ENCODE measurements at places on chromosomes 5 and 9. TPM values are rescaled to one million over a fixed set of nuclear protein-coding genes. Genes with fewer than 3 reads are reported as not detected.

The NEK6 gene
- total RNA-seq = 22.7 TPM

The MYOZ3 gene
- 4.6 TPM for total RNA-seq

The ZNF782 gene
- total RNA-seq = 3.9 TPM

The LCN15 gene
- total RNA-seq = not detected

The ADAMTSL2 gene
- total RNA-seq = 0.54 TPM

The SOWAHA gene
- 0.21 TPM for total RNA-seq

The SPINK4 gene
- not detected for total RNA-seq

The PCDHGB5 gene
- 19.3 TPM for total RNA-seq

The GRXCR2 gene
- total RNA-seq = not detected

The RANBP3L gene
- not detected for total RNA-seq

The TRIM7 gene
- total RNA-seq = 2.9 TPM

DNA sequence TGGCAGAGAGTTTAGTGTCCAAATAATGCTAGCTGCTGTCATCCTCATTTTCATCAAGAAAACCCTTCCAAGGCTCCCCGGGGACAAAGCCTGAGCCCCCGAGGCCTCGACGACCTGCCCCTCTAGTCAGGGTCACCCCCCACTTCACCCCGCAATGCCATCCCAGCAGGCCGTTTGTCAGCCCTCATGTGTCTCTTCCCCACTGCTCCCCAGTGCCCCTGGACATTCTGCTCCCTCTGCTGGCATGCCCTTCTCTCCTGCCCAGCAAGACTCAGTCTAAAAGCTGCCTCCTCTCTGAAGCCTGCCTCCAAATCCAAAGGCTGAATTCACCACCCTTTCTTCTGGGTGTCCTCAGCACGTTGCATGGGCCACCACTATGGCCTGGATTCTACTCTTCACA is 59.3 kb downstream of the PAX5 start:
- DNase-seq = no peak

GRCh38 chr5:132300577-132301343 is 6.6 kb downstream of the SLC22A4 start:
- no peak for DNase-seq

DNA sequence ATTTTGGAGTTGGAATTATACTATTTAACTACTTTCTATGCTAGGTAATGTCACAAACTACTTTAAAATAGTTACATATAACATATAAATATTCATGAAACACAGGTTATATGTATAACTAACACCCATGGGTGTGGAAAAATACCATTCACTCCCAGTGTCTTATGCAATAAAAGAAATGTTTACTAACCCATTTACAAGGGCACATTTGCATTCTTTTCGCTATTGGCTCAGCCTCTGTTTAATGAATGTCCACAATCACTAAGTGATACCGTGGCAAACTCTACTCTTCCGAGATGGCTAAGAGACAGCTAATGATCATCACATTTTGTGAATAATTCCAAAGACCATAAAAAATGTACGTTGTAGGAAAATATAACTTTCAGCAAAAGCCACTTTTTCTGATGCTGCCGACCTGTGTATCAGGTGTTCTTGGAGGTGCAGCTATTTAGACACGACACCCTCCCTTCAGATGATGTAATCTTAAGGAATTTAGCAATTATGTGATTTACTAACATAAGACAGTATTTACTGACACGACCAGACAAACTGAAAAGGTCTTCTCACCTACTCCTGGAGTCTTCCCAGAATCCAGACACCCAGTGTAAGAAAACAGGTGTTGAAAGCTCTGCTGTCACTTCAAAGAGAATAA is 121.7 kb upstream of the FAM120A start:
- no peak for DNase-seq

DNA sequence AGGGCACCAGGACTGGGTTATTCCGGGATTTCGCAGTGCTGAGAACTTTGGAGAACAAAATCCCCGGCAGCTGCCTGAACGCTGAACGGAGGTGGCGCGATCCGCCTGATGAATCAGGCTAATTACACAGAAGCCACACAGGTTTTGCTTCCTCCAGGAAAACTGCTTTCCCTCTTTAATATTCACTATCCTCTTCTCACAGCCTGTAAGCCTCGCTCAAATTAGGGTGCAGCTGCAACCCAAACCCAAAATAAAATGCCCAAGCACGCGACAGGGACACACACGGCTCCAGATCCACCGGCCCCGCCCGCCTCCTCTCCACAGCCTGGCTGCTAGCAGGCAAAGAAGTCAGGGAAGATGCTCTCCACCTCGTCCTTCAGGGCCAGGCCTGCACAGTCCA is 6.0 kb downstream of the SOHLH1 start:
- no peak for DNase-seq

GRCh38 chr5:156188016-156188415 is 138.9 kb upstream of the SGCD start:
- no peak for DNase-seq

GRCh38 chr5:164038128-164038783 is 532.8 kb downstream of the MAT2B start:
- no peak for DNase-seq

DNA sequence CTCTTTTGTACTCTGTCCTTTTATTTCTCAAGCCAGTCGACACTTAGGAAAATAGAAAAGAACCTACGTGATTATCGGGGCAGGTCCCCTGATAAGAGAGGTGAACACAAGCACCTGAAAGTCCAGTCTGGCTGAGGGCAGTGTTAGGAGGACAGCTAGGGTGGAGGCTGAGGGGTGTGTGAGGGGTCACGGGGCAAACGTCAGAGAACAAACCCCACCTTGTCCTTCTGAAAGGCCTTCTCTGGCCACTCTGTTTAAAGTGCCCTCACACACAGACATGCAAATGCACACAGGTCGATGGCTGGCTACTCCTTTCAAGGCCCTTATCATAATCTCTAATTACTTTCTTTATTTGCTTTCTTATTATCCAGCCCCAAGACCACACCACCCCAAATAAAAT is 108.8 kb downstream of the ESM1 start:
- no peak for DNase-seq

DNA sequence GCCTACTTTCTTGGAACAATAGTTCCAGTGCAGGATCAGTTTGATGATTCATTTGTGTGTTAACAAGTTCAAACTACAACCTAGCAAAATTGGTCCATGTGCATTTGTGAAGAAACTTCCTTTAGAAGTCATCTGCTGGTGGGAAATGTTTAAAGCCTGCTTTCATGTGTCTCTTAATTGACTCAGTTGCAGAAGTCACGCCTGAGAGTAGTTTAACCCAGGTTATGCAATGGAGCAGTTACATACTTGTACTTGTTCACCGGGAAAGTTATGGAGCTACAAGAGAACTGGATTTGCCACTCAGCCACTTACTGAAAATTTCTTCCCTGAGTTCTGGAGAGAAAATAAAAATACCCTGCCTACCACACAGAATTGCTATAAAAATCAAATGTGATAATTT is 1397.8 kb downstream of the PTPRD start:
- no peak for DNase-seq

DNA sequence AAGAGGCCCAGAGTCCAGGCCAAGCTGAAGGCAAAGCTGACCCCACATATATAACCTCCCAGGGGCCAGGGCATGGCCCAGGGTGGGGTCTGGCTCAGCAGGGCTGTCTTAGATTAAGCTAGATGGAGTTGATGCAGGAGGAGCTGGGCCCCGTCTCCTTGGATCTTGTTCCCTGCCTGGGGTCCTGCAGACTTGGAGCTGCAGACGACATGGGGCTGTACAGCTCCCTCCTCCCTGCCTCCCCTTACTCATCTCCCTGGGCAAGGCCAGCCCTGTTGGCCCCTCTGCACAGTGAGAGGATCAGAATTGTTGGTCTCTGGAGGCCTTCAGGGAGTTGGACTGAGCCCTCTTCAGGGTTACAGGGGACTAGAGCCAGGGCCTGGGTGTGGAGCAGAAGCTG is 134.9 kb downstream of the RGS3 start:
- DNase-seq = no peak

GRCh38 chr9:105662184-105663104 is at the start of gene TAL2:
TAL2 (plus strand) TSS chr9:105662457; CDS start chr9:105662497, 40 bp downstream.
- DNase-seq = no peak

DNA sequence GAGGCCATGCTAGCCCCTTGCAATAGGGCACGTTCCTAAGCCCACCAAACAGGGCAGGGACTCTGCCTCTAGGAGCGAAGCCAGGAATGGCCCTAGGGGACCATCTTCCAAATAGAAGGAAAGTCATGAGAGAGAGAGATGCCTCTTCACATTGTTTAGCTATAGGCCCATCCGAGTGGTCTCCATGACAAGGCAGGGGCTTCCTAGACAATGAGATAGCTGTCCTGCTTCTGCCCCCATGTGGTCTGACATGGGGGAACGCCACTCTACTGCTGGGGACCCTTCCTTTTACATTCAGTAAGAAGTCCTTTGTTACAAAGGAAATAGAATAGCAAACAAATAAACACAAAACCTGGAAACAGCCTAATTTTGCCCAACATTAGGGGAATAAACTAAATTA is 17.9 kb upstream of the KIF4B start:
- DNase-seq = no peak

GRCh38 chr9:98231770-98232478 is 23.5 kb downstream of the TBC1D2 start:
- no peak for DNase-seq

- no peak for DNase-seq
Observed at GRCh38 chr5:167481345-167481744, 810.1 kb upstream of the WWC1 start.

DNA sequence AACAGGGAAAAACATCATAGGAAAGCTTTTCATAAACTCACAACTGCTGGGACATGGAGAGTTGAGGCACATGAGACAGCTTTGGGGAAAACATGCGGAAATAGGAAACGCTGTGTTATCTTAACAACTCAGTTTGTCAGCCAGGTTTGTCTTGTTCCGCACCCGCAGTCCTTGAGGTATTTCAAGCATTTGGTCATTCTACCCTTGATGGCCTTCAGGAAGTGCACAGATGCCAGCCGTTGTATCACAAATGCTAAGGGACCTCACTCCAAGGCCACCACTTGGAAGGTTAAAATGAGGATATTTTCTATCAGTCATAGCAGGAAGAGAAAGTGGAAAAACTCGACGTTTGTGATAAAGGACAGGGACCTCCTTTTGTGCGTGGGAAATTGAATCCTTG is 83.8 kb downstream of the TRIO start:
- DNase-seq = no peak

GRCh38 chr5:56831773-56832172 is 16.4 kb downstream of the MAP3K1 start:
- no peak for DNase-seq

DNA sequence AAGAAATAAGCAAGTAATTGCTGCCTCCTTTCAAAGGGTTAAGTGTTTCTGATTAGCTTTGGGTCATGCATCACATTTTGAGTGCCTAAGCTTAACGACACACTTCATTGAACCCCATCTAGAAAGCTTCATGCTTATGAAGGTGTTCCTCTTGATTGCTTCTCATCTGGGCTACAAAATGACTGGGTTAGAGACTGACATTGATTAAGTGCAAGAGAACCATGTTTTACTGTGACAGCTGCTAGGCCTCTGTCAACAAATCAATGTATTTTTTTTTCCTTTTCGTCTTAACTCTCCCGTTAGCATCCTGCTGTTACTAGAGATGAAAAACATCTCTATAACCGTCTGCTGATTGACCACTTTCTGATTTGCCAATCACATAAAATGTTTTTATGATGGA is 725.0 kb downstream of the TLE1 start:
- DNase-seq = no peak

GRCh38 chr5:138037907-138038633 is 5.2 kb upstream of the FAM13B start:
- no peak for DNase-seq

GRCh38 chr9:83419961-83420360 is 118.2 kb downstream of the FRMD3 start:
- no peak for DNase-seq

DNA sequence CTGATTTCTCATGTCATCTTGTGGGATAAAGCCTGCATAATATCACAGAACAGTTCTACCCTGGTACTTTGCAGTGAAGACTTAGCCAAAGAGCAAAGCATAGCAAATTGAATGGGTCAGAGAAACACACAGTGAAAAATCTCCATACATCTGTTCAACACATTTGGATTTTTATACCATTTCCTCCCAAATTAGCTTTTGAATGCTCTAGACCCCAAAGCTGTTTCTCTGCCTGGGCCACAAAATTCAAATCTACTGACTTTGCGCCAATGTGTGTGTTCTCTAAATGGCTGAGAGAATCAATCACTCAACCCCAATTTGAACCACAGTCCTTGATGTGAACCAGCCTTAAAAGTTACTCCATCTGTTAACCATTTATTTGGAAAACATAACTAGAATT is 236.9 kb upstream of the NFIL3 start:
- DNase-seq = no peak

All from kidney epithelial cell (primary cell).